ENCODE measurements at places on chromosomes 4 and X.

GRCh38 chr4:19300213-19300612 is 951.5 kb upstream of the SLIT2 start:
- no peak for DNase-seq

DNA sequence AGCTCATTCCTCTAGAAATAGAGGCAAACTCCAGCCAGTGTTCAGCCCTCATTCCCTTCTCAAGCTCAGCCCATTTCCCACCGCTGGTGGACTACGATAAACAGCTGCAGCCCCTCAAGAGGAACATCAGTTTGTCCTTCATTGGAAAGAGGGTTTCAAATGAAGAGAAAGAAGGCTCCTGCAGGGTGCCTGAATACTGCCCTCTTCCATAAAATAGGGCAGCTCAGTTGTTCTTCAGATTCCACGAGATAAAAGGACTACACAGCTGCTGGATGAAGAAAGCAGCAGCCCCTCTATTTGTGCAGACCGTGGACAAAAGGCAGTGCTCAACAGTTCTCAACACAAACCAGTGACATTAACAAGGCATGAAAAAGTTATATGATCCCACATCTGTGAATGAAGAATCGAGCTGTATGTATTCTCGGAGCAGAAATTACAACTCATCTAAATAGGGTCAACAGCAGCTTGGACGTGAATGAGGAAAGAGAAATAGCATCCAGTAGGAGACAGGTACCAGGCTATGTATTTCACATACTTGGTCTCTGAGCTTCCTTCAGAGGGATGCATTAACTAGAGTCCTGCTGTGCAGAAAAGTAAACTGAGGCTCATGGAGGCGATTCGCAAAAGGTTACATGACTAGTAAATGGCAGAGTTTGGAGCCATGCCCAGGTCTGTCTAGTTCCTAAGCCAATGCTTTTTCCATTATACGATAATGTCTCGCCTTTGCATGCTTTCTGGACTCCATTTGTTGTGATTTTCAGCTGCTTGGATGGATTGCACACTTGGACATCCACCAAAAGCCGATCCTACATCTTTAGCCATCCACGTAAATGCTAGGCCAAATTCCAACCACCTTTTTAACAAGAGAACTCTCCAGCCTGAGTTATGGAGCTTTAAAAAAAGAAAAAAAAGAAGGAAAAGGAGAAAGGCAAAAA is 301.2 kb upstream of the PPARGC1A start:
- no peak for DNase-seq

DNA sequence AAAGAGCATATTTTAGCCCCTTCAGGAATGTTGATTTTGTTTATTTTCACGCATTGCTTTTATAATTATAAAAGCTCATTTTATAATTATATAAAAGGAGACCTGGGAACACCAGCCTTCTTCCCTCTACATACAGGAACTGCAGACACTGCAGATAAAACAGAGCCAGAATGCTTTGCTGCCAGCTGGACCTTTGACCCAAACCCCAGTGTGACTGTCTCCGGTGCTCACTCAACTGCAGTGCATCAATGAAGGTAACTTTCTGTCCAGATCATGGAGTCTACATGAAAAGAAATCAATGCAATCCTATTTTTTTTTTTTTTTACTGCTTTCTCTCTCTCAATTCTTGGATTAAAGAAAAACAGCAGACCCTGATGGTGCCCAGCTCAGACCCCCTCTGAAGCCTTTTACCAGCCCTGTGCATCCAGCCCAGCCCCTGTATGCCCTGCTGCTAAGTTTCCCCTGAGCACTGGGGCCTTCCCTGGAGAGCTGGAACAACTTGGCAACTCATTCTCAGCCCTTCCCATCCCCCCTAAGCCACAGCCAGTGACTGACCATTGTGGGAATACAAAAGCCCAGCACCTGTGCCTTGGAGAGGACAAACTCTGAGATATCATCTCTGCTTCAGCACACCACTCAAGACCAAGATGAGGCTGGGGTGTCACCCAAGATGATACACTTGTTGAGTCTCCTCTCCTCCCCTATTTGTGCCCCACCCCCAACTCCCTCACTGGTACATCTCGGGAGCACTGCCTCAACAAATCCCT is 182.1 kb downstream of the EVC2 start:
- no peak for DNase-seq

- no peak for DNase-seq
Observed at GRCh38 chr4:73832651-73833237, 3.7 kb upstream of the CXCL6 start.

- no peak for DNase-seq
Observed at GRCh38 chr4:74418063-74418670, 26.8 kb upstream of the AREG start.

- DNase-seq, result no peak
Observed at GRCh38 chr4:59655996-59656395, 1544.1 kb upstream of the ADGRL3 start.

DNA sequence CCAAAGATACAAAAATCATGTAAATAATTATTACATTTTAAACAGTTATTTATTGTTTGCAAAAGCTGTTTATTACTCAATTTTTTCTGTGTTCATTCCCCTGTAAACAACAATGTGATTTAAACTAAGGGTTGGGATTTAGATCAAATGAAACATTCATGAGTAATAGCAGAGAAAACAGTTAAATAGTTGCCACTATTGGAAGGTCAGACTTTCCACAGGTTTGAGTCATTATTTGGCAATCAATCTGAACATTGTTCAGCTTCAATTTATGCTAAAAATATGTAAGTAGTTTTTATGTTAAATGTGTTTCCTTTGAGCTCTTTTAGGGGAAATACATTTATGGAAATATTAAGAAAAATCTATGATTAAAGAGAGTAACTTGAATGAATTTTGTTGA is 144.9 kb downstream of the STIM2 start:
- DNase-seq, result no peak
